CD4-positive, alpha-beta T cell treated with Interferon alpha-2 for 1 hour (primary cell): ENCODE measurements at places on chromosomes 12 and 14.
A peak's percentile ranks its signal among the peaks of the same experiment; 100 is the strongest.

- DNase-seq, result no peak
These were observed 583.9 kb downstream of the ALG10 start for GRCh38 chr12:34605955-34606748.

DNA sequence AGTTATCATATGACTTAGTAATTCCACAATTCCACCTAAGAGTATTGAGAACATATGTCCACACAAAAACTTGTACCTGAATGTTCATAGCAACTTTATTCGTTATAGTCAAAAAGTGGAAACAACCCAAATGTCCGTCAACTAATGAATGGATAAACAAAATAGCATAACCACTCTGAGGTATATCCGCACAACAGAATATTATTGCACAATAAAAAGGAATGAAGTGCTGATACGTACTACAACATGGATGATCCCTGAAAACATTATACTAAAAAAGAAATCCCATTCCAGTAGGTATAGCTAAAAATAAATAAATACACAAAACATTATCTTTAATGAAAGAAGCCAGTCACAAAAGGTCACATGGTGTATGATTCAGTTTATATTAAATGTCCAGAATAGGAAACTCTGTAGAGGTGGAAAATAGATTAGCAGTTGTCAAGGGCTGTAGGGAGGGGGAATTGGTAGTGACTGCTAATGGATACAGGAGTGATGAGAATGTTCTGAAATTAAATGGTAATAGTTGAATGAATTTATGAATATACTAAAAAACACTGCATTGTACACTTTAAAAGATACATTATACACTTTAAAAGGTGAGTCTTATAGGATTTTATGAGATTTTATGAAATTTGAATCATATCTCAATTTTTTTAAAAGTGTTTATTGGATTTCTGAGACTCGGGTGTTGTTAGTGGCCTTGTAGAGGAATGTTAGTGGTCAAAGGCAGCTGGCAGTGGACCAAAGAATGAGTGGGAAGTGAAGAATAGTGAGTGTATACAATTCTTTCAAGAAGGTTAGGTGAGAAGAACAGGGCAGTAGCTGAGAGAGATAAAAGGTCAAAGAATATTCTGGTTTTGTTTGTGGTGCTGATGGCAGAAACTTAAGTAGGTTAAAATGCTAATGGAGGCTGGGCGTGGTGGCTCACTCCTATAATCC is 36.3 kb upstream of the BAZ1A start:
- DNase-seq, result no peak

- DNase-seq, result no peak
These were observed 375.3 kb downstream of the C12orf75 start for GRCh38 chr12:105705765-105706164.

GRCh38 chr14:59022144-59022543 is 166.3 kb upstream of the DAAM1 start:
- no peak for DNase-seq

GRCh38 chr12:42961395-42961794 is 371.8 kb upstream of the PRICKLE1 start:
- no peak for DNase-seq

- no peak for DNase-seq
These were observed 37.7 kb downstream of the SLC8B1 start for GRCh38 chr12:113297214-113297587.

GRCh38 chr14:50212726-50213125 is 18.7 kb downstream of the SOS2 start:
- DNase-seq, result no peak

DNA sequence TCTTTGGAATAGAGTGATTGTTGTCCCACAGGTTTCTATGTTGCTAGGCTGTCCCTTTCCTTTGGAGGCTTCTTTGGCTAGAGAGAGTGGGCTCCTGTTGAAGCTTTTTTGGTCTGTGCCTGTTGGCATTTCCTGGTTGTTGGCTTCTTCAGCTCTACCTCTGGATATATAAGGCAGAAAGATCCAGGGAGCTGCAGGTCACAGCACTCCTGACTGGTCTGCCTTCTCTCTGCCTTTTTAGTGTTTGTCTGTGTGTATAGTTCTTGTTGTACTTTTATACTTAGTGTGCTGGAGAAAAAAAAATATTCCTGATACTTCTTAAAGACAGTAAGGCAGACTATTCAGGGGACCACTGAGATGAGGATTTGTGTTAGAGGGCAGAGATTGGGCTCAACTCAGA is 202.7 kb downstream of the FBXL14 start:
- no peak for DNase-seq

DNA sequence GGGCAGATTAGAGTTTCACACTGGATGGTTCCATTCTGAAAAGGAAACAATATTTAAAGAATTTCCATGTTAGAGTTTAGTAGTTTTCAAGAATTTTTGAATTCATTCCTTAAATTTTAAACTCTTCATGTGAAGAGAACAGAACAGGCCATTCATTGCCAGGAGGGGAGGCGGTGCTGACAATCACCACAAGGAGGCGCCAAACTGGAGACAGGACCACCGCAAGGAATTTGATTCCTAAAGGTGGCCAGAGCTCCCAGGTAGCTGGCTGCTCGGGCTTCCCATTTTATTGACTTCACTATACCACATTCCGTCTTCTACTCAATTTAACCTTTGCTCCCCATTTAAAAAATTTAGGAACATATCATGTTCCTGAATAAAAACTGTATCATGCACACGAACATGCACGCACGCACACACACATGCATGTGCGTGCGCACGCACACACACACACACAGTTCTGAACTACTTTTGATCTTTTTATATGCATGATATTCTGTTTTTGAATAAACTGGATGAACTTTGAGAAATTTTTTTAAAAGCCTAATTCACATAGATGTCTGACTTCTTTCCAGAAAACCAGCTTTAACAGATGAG is 101.2 kb downstream of the NELL2 start:
- DNase-seq, result peak; percentile 67

DNA sequence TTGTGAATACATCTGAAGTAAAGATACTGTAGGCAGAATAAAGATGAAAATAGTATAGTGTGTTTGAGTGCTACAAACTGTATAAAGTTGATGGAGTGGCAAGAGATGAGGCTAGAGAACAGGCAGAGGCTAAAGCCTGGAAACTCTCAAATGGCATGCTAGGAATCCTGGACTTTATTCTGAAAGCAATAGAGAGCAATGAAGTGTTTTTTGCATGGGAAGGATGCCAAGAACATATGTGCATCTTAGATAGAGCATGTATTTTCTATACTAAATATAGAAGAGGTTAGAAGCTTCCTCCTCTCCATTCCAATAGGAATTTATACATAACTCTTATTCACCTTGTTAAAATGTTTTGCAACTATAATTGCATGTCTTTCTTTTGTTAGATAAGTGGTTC is 86.3 kb upstream of the TMTC2 start:
- no peak for DNase-seq

GRCh38 chr12:87202189-87202588 is 827.0 kb downstream of the C12orf50 start:
- no peak for DNase-seq

DNA sequence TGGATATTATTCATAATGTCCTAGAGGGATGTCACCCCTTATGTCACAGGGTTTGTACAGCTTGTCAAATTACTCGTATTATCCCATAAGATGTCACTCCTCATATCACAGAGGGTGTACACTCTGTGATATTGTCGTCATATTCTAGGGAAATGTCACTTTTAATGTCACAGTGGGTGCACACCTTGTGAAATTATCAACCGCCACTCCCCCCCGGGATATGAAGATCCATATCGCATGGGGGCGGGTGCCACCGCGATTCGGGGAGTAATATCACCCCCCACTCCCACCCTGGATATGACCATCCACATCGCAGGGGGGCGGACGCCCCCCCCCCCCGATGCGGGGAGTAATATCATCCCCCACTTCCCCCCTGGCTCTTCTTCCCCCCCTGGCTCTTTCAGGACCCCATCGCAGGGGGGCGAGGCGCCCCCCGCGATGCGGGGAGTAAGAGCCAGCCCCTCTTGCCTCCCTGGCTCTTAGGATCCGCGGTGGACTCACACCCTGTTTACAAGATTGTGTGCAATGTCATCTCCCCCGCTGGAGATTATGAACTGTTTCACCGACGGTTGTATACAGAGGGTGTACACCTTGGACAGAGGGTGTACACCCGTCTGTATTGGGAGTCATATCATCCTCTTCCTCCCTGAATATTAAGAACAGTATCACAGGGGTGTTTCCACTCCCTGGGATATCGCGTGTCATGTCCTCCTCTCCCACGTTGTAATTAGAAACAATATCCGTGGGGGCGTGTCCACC is 92.8 kb downstream of the FRMD6 start:
- no peak for DNase-seq

DNA sequence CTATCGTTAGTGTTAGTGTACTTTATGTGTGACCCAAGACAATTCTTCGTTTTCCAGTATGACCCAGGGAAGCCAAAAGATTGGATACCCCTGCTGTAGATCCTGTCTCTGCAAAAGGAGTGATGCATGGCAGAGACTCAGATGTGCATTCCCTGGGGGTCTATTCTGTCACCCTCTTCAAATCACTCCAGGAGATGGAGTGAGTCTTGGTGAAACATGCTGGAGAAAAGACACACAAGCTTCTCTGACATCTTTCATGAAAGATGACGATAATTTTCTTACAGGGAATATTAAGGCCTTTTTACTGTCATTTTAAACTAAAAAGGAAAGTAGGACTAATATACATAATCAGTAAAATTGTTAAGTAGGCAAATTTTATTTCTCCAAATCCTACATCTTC is 437.9 kb upstream of the SOX5 start:
- no peak for DNase-seq

DNA sequence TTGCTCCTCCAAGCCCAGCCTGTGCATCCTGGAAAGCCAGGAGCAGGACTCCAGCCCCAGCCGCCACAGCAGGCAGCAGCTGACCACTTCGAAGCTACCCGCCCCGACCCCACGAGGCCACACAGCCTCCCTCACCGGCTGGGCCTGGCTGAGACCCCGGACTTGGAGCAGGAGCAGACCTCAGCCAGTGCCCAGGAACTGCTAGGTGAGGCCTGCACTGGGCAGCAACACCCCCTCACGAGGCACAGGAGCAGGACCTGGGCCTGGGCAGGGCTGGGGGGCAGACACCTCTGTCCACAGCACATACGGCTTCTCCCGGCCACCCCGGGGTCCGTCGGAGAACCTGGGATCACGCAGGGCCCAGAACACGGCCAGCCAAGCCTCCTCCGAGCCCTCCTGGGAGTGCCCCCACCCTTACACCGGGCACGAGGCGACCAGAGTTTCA is 137.4 kb upstream of the C14orf180 start:
- DNase-seq, result no peak

DNA sequence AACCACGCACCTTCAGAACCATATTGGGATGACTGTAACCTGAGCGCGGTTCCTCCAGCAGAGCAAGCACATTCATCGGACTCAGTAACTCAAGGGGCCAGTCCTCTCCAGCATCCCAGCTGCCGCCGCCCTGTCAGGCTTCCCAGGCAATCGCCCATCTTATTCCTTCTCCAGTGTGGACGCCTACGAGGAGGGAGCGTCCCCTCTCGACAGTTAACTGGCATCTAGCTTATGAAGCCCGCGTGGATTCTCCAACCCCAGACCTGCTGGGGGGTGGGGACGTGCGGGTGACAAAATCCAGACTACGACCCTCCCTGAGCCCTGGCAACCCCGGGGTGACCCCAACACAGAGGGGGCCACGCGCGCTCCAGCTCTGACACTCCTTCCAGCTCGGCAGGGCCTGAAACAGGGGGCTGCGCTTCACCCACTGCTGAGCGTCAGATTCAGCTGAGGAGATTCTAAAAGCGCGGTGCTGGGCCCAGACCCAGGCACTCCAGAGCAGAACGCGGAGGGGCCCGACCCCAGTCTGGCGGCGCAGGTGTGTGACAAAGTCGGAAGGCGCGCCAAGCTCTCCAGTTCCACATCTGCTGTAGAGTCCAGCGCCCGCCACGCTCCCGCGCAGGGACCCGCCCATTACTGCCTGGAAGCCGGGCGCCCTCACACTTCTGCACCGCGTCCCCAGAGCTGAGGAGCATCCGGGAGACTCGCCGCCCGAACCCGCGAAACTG is 43.9 kb upstream of the ESR2 start:
- no peak for DNase-seq

DNA sequence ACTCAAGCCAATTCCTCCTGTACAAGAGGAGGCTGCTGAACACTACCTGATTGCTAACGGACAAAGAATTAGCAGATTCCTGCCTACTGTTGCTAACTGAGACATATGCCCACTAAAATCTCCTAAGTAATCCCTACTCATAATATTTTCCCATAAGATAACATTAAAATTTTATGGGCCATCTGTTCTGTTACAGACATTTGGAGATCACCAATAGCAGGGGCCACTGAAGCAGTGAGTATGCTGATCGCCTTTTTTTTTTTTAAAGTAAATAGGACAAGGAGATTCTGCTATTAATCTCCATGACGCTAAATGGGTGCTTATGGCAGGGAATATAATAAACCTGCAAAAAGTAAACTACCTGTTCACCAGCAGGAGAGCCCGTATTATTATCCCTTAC is 292.9 kb downstream of the MED13L start:
- no peak for DNase-seq

- DNase-seq, result no peak
These were observed 100.5 kb upstream of the LMNTD1 start for GRCh38 chr12:25653487-25654175.

DNA sequence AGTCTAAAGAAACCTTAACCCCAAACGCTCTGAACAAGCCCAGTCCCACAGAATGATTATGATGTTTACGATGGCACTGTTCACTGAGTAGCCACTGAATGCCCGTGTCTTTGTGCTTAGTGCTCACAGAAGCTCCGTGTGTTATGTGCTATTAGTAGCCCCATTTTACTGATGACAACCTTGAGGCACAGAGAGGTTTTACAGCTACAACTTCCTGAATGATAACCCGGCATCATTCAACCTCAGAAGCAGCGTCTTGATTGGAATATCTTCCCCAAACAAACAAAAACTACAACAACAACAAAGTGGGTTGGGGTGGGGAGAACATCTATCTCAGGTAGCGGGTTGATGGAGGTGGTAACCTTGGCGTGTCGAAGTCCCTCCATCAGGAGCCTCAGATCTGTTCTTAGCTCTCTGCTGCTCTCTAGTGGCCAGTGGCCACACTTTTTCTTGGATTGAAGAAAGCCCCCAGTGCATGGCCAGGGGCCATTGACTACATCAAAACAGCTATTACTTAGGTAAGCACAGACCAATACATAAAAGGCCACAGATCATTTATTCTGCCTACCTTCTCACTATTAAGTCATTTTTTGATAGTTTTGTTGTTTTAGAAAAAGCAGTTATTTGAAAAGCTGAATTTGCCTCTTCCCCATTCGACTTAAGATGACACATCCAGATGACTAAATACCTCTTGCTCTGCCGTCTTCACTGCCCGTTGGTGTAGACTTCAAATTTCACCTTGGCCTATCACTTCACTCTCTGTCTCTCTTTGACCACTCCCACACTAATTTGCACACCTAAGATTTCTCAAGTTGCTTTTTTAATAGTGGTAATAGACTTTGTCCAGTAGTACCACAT is 376.9 kb downstream of the GALC start:
- no peak for DNase-seq

- no peak for DNase-seq
These were observed 147.1 kb downstream of the MED13L start for GRCh38 chr12:116130431-116130830.

GRCh38 chr12:26777236-26777635 is 55.8 kb downstream of the ITPR2 start:
- no peak for DNase-seq

- DNase-seq, result peak; percentile 25
These were observed 46.5 kb downstream of the ST8SIA1 start for GRCh38 chr12:22287776-22288621.
